Stimulated activated CD4-positive, alpha-beta T cell treated with anti-CD3 and anti-CD28 coated beads, Interleukin-1b, Interleukin-23, amount 100 ng/mL, for 24 hours (primary cell): ENCODE measurements at places on chromosomes 5 and 9.

DNA sequence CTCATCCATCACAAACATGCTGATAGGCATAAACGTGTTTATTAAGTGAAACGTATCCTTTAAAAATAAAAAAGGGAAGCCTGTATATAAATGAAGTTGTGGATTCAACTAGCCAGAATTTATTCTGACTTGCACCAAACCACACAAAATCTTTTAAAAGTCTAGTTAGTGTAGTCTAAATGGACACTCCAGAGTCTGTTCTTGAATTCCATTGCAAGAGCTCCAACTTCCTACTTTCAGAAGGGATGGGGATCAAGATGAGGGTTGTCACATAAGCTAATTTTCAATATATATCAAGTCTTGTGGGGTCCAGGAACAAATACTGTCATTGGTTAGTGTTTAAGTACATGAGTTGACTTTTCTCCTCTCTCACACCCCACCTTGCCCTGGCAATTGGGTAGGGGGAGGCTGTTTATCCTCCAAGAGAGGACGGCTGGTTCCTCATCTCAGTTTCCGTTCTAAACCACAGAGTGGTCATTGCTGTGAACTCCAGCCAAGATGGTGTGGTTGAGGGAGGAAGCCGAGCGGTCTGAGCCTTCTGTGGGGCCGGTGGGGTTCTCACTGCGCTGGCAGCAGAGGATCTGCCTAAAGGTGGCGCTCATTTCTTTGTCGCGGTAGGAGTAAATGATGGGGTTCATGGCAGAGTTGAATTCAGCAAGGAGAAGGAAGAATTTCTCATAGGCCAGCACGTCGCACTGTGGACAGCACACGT, 163.2 kb downstream of the LPAR1 start:
- DNase-seq, result no peak

GRCh38 chr5:107957051-107957450, 286.3 kb upstream of the EFNA5 start:
- no peak for DNase-seq

- DNase-seq, result no peak
Measured at GRCh38 chr5:225334-225733, 7.2 kb downstream of the SDHA start.

DNA sequence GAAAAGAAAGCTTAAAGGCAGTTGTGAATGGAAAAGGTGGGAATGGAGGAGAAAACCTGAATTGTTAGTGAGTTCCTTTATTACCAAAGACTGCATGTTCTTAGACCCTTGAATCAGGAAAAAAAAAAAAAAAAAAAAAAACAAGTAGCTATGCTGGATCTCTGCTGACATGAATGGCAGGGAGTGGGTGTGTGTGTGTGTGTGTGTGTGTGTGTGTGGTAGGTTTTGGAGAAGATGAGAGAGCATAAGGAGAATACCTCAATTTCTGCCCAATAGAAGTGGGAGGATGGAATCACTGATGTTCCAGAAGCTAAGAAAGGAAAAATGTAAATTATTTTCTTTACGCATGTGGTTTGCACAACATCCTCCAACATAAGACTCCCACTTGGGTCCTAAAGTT, 25.5 kb upstream of the NR4A3 start:
- DNase-seq, result no peak
